Retina (tissue), 1 donor: ENCODE measurements at places on chromosomes 16 and 17.

DNA sequence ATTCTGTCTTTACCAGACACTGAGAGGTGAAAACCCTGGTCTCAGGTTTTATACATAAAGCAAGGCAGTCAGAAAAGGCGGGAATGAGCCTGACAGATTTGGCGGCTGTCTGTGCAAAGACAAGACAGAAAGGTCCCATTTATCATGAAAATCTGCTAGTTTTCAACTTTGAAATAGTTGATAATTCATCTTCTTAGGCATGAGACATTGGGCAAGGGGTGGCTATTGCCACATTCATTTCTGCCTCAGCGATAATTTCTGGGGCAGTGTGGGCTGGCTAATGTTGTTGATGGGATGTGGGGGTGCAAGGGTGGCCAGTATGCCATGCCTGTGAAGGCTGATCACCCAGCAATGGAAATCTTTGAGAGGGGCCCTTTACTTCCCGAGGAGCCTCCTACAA is 173.8 kb upstream of the RPH3AL start:
- no peak for DNase-seq

GRCh38 chr16:25079637-25080378 is 31.7 kb upstream of the LCMT1 start:
- DNase-seq, result no peak

GRCh38 chr16:23016368-23016767 is 132.9 kb downstream of the USP31 start:
- DNase-seq, result peak; percentile 25

DNA sequence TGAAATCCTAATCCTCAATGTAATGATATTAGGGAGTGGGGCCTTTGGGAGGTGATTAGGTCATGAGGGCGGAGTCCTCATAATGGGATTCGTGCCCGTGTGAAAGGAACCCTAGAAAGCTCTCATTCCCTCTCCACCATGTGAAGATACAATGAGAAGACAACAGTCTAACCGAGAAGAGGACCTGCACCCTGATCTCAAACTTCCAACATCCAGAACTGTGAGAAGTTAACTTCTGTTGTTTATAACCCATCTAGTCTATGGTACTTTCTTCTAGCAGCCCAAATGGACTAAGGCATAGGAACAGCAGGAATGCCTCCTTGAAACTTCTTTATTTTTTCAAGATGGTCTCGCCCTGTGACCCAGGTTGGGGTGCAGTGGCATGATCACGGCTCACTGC is 24.7 kb downstream of the WSB1 start:
- no peak for DNase-seq

DNA sequence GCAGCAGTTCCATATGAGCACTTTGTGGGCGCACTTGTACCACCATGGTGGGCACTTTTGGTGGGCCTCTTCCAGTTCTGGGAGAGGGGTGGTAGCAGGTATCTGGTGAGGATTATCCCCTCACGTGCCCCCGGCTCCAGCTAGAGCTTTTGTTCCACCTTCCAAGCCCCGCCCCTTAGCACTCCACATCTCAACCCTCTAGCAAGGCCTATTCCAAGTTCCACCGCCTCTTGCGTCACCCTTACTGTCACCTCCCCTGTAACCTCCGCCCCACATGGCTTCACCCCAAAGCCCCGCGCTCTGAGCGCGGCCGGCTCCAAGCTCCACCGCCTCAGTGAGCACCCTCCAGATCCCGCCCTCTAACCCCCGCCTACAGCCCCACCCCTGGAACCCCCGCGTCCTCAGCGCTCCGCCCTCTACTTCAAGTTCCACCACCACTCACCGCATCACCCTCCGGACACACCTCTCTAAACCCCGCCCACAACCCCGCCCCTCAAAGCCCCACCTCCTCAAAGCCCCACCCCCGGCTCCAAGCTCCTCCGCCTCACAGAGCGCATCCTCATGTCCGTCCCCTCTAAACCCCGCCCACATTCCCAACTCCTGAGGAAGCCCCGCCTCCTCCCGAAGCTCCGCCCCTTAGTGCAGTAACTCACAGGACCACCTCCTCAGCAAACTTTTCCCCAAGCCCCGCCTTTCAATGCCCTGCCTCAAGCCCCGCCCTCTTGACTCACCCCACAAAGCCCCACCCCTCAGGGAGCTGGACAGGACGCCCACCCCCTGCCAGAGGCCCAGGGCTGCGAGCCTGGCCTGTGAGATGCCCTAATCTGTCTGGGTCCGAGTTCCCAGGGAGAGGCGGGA is 11.1 kb downstream of the SCN4A start:
- peak; percentile 36 for DNase-seq

GRCh38 chr17:13268791-13269595 is 251.2 kb upstream of the ELAC2 start:
- no peak for DNase-seq

GRCh38 chr17:72205357-72205756 is 84.5 kb downstream of the SOX9 start:
- DNase-seq, result peak; percentile 85

DNA sequence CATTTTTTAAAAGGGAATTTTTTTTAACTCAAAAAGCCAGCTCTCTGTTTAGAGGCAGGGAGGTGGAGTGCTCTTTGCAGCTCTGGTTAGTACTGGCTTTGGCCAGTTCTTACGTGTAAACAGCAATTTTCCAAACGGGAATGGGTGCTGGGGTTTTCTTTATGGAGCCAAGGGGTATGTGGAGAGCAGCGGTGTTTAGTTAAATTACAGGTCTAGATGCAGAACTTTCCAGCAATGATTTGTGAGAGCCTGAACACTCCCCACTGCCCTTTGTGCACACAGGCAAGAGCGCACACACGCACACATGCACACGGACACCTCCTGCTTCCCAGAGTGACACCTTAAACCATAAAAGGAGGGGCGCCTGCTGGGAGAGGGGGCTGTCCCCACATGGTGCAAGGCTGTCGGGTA is 140.2 kb downstream of the MSI2 start:
- no peak for DNase-seq

GRCh38 chr17:9101356-9101755 is 80.0 kb downstream of the NTN1 start:
- no peak for DNase-seq

GRCh38 chr16:8689686-8690085 is 15.3 kb downstream of the ABAT start:
- DNase-seq, result no peak

DNA sequence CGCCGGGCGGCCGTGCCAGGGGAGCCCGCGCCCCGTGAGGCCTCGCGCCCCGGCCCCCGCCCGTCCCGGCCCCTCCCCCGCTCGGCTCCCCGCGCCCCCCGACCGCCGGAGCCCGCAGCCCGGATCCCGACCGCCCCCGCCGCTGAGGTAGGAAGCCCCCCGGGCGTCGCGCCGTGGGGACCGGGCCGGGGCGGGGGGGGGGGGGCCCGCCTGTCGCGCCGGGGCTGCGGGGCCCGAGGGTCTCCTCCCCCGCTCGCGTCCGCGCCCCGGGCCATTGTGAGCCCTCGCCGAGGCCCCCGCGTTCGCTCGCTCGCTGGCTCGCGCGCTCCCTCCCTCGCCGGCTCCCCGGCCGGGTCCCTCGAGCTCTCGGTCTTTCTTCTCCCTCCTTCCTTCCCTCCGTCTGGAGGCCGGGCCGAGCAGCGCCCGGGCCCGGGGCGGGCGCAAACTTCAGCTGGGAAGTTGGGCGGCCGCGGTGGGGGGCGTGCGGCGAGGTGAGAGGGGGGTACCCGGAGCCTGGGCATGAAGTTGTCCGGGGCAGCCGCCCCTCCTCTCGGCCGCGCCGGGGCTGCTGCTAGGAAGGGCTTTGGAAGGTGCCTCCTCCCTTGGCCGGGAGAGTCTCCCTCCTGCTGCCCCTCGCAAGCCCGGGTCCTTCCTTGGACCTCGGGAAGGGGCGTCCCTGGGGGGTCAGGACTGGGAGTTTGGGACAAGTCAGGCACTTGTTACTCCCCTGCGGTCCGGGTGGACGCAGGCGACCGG is 419 bp downstream of the GLIS2 start:
- DNase-seq, result peak; percentile 75

GRCh38 chr17:75645889-75646637 is 12.8 kb downstream of the SMIM5 start:
- no peak for DNase-seq

DNA sequence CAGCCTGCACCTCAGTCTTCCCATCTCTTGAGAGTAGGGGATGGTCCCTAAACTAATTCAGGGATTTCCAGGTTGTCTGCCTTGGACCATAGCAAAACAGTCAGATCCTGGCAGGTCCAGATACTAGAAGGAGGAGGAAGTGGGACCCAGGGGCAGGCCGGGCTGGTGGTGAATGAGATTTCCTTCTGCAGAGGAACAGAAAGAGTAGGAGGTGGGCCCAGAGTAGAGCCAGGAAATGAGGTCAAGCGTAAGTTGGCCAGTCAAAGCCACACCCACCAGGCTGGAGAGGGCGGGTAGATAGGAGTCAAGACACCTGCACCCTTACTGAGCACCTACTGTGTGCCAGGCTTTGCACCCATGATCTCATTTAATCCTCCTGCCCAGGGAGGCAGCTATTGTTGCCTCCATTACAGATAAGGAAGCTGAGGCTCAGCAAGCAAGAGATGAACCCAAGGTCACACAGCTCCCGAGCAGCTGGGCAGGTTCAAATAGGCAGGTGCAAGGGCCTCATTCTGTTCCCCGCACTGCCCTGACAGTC is 2.6 kb downstream of the CDH5 start:
- DNase-seq, result no peak
